ENCODE measurements at places on chromosomes 16 and 17. TPM values are rescaled to one million over a fixed set of nuclear protein-coding genes. Genes with fewer than 3 reads are reported as not detected.

- no peak overlapping the region for H3K27ac ChIP-seq
- peaks cover 26% of the 10 kb centered on the region for H3K4me1 ChIP-seq
- no peak for DNase-seq
- H3K27me3 ChIP-seq, result no peaks in the 10 kb centered on the region
- H3K4me3 ChIP-seq, result no peak overlapping the region
These were observed 3.7 kb downstream of the TMEM98 start for GRCh38 chr17:32931686-32932085.

GRCh38 chr17:47352848-47353247, 29.1 kb downstream of the EFCAB13 start:
- no peak overlapping the region for H3K27ac ChIP-seq
- no peaks in the 10 kb centered on the region for H3K27me3 ChIP-seq
- H3K36me3 ChIP-seq, result no peaks in the 10 kb centered on the region
- H3K4me1 ChIP-seq, result no peaks in the 10 kb centered on the region
- DNase-seq, result no peak

- no peaks in the 10 kb centered on the region for H3K36me3 ChIP-seq
- no peak for DNase-seq
- H3K4me3 ChIP-seq, result no peak overlapping the region
- no peak overlapping the region for H3K27ac ChIP-seq
- H3K27me3 ChIP-seq, result peaks cover 7% of the 10 kb centered on the region
These were observed 89.5 kb downstream of the MARF1 start for GRCh38 chr16:15553313-15554088.

GRCh38 chr17:66952031-66952524, 12.4 kb upstream of the CACNG4 start:
- H3K27ac ChIP-seq, result peak overlapping the region; percentile 100
- no peaks in the 10 kb centered on the region for H3K36me3 ChIP-seq
- H3K4me3 ChIP-seq, result peak overlapping the region; percentile 77
- peaks cover 3% of the 10 kb centered on the region for H3K27me3 ChIP-seq

GRCh38 chr17:51734462-51734861, 424.1 kb downstream of the CA10 start:
- H3K4me1 ChIP-seq, result peaks cover 19% of the 10 kb centered on the region
- no peaks in the 10 kb centered on the region for H3K36me3 ChIP-seq
- peaks cover 22% of the 10 kb centered on the region for H3K27me3 ChIP-seq
- H3K4me3 ChIP-seq, result no peak overlapping the region

GRCh38 chr16:28846933-28847273, 755 bp upstream of the TUFM start:
- H3K4me3 ChIP-seq, result peak overlapping the region; percentile 98
- H3K27ac ChIP-seq, result peak overlapping the region; percentile 96
- H3K4me1 ChIP-seq, result peaks cover 20% of the 10 kb centered on the region
- DNase-seq, result no peak
- peaks cover 11% of the 10 kb centered on the region for H3K36me3 ChIP-seq

GRCh38 chr17:76934561-76935320, 66.5 kb downstream of the MGAT5B start:
- peaks cover 24% of the 10 kb centered on the region for H3K27me3 ChIP-seq
- H3K4me1 ChIP-seq, result peaks cover 17% of the 10 kb centered on the region
- H3K27ac ChIP-seq, result no peak overlapping the region
- no peak overlapping the region for H3K4me3 ChIP-seq
- DNase-seq, result no peak
- H3K36me3 ChIP-seq, result peaks cover 3% of the 10 kb centered on the region

DNA sequence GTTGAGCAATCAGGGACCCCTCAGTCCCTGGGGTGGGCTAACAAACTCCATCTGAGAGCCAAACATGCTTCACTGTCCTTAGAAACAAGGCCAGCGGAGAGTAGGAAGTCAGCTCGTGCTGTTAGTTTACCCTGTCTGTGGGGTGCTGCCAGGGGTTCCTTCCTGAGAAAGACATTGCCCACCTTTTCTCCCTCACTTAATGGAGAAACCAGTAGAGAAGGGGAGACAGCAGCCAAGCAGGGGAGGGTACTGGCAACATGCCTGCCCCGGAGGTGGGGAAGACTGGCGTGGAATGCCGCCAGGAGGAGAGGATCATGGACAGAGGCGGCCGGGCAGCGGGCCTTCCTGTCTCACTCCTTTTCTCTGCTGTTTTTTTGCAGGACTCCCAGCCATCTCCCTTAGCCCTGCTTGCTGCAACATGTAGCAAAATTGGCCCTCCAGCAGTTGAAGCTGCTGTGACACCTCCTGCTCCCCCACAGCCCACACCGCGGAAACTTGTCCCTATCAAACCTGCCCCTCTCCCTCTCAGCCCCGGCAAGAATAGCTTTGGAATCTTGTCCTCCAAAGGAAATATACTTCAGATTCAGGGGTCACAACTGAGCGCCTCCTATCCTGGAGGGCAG, 19.9 kb downstream of the SP2 start:
- no peaks in the 10 kb centered on the region for H3K4me1 ChIP-seq
- no peaks in the 10 kb centered on the region for H3K27me3 ChIP-seq
- H3K4me3 ChIP-seq, result no peak overlapping the region
- H3K36me3 ChIP-seq, result peaks cover 9% of the 10 kb centered on the region
- DNase-seq, result no peak
- no peak overlapping the region for H3K27ac ChIP-seq

GRCh38 chr17:74525781-74526288, 5.4 kb downstream of the CD300LB start:
- peaks cover 53% of the 10 kb centered on the region for H3K27me3 ChIP-seq
- H3K36me3 ChIP-seq, result no peaks in the 10 kb centered on the region
- H3K4me1 ChIP-seq, result no peaks in the 10 kb centered on the region
- H3K27ac ChIP-seq, result no peak overlapping the region
- peak; percentile 51 for DNase-seq

GRCh38 chr17:49633762-49634484, 44.0 kb downstream of the SPOP start:
- no peak overlapping the region for H3K27ac ChIP-seq
- H3K4me1 ChIP-seq, result peaks cover 30% of the 10 kb centered on the region
- no peaks in the 10 kb centered on the region for H3K27me3 ChIP-seq
- no peak for DNase-seq

GRCh38 chr16:27999687-28000086, 63.8 kb downstream of the GSG1L start:
- no peak overlapping the region for H3K4me3 ChIP-seq
- peaks cover 4% of the 10 kb centered on the region for H3K4me1 ChIP-seq
- peaks cover 4% of the 10 kb centered on the region for H3K27me3 ChIP-seq

DNA sequence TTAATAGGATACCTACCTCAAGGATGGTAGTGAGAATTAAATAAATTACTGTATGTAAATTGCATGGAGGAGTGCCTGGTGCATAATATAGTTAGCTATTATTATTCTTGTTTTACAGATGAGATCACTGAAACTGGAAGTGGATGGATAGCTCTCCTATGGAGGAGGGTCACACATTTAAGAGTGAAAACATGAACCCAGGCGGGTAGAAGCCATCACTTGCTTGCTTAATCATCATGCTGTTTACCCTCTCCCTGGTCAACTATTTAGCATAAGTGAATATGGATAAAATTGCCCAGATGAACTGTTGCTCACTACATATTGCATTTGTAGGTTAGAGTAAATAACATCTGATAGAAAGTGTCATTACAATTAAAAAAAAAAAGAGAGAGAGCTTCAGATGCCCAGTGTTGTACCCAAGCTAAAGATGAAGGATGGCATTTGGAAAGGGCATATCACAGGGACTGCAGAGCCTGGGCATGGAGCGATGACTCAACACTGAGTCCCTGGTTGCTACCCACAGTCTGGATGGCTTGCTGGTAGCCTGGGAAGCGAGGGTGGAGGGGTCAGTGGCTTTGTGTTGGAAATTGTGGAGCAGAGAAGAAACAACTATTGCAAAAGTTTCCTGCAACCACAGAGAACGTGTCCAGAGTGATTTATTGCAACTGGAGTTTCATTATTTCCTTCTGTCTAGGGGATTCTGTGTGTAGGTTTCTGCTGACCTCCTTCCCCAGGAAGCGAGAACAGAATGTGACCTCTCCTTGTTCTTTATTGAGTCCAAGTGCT, 414.4 kb downstream of the SHISA9 start:
- no peak overlapping the region for H3K4me3 ChIP-seq
- no peaks in the 10 kb centered on the region for H3K36me3 ChIP-seq
- no peak for DNase-seq
- H3K4me1 ChIP-seq, result no peaks in the 10 kb centered on the region
- H3K27ac ChIP-seq, result no peak overlapping the region

DNA sequence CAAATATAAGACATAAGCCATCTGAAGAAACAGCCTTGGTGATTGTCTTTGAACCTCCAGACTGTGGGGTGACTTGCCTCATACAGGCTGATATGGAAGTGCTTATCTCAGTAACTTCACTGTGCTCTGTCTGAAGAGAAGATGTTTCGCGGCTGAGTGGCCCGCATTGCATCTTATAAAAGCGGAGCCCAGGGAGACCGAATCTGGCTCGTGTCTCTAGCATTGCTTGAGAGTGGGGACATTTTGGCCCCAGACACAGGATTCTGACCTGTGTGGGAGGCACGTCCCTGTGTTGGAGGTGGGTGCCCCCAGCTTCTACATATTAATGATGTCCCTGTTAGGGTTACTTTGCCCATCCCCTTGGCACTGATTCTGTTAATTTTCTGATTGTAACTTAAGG, 66.4 kb downstream of the METRNL start:
- peaks cover 5% of the 10 kb centered on the region for H3K27me3 ChIP-seq
- H3K4me3 ChIP-seq, result no peak overlapping the region
- H3K36me3 ChIP-seq, result no peaks in the 10 kb centered on the region
- no peak for DNase-seq
- H3K27ac ChIP-seq, result no peak overlapping the region

Gene UMOD
- not detected for total RNA-seq

Gene MARVELD3
- total RNA-seq, result 38.8 TPM

Gene ARHGDIG
- total RNA-seq, result 2.5 TPM

Gene JUP
- total RNA-seq, result 169 TPM
